ENCODE measurements at places on chromosomes 7 and 10.
A peak's percentile ranks its signal among the peaks of the same experiment; 100 is the strongest.

- peak; percentile 65 for DNase-seq
These were observed 461.0 kb downstream of the KIF20B start for GRCh38 chr10:90162271-90162853.

DNA sequence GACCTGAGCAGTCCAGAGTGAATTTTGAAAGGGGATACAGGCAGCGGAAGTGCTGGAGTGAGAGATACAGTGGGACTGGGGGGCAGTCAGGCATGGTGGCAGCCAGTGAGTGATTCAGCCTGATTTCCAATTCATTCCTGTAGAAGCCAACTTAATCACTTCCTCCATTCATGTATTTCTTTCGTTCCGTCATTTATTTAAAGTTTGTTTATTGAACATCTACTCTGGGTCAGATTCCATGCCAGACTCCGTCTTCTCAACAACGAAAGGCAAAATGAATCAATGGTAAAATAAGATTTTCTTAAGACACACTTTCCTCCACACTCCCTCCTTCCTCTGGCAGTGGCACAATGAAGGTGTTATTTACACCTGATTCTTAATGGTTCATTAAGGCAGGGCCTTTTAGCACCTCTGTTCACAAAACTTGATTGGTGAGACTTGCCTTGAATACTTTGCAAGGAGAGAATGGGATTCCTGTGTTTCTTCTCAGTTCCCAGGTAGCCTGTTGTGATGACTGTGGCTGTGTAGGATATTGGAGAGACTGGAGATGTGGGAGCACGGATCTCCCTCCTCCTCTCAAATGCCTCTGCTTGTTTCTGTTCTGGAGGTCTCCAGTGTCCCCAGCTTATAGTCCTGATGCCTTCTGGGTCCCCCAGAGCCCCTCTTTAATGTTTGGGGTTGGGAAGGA lies 27.9 kb downstream of the ADCYAP1R1 start:
- no peak for DNase-seq

DNA sequence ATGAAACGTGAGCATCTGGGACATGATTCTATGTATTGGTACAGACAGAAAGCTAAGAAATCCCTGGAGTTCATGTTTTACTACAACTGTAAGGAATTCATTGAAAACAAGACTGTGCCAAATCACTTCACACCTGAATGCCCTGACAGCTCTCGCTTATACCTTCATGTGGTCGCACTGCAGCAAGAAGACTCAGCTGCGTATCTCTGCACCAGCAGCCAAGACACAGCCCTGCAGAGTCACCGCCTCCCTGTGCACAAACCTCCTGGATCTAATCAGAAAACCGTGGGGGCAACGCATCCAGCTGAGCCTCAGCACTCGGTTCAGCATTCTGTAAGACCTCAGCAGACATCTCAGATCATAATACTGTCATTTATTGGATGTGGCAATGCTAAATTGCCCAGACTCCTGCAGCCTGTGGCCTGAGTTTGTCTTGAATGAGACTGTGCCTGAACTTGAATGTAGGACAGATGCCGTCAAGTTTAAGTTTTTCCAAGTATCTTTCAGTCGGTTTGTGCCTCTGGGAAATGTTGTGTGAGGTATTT lies 41.5 kb upstream of the PRSS58 start:
- DNase-seq: no peak

GRCh38 chr10:110503528-110504110 lies 5.9 kb downstream of the DUSP5 start:
- DNase-seq: no peak

- DNase-seq: no peak
These were observed 574 bp downstream of the UTF1 start for GRCh38 chr10:133230387-133231195.

GRCh38 chr10:4824791-4825310 lies 1.2 kb upstream of the AKR1E2 start:
- DNase-seq: no peak

DNA sequence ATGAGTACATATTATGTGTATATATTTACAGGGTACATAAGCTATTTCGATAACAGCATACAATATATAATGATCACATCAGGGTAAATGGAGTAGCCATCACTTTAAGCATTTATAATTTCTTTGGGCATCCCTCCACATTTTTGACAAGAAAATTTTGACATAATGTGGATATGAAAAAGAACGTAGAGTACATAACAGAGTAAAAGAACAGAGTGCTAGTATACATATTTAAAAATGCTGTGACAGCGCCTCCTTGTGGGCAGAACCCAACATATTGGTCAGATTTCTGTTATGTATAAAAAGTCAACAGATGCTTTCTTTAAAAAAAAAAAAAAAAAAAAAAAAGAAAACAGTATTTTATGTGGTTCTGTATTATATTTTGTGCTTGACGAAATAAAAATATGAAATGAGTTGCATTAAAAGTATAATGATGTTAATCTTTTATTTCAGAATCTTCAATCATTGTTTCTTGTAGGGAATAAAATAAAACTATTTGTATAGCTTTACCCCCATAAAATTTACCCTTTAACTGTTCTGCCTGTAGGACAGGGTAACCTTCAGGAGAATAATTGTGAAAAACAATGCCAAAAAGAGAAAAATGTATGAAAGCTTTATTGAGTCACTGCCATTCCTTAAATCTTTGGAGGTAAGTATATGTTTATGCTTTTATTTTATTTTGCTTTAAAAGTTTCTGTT lies 18.3 kb upstream of the HBP1 start:
- DNase-seq: peak; percentile 85

GRCh38 chr10:124123156-124123555 lies 29.8 kb upstream of the CHST15 start:
- no peak for DNase-seq

DNA sequence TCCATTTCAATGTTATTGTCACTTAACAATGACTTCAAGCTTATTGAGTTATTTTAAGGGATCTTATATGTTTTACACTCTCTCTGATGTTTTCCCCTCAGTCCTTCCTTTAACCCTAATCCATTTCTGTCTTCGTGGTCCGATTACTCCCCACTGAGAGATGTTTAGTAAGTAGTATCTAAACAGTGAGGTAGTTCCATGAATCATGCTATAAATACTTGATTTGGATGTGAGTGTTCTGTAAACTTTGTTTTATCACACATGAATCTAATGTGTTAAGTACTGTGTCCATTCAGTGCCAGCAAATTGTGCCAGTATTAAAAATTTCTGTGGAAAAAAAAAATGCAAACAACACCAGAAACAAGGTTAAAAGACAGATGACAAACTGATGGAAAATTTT lies 18.6 kb downstream of the RPP30 start:
- DNase-seq: no peak

- no peak for DNase-seq
These were observed 11.4 kb downstream of the CDK6 start for GRCh38 chr7:92824901-92825480.

GRCh38 chr10:69051710-69052487 lies 36.0 kb upstream of the SRGN start:
- no peak for DNase-seq
